ENCODE measurements at places on chromosomes 16 and 17.

GRCh38 chr17:21095735-21096134, 31.0 kb upstream of the DHRS7B start:
- DNase-seq, result no peak

DNA sequence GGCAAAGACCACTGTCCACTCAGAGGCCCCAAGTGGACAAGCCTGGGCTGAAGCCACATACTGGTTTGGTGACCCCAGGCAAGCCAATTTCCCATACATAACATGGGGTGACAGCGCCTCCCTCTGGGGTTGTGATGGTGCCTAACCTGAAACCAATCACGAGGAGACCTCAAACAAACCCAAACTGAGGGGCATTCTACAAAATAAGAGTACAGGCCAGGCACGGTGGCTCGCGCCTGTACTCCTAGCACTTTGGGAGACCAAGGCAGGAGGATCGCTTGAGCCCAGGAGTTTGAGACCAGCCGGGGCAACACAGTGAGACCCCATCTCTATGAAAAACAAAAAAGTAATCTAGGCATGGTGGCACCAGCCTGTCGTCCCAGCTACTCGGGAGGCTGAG, 3.6 kb downstream of the P2RX5 start:
- DNase-seq, result no peak

GRCh38 chr17:1180958-1181752, 1.4 kb upstream of the ABR start:
- no peak for DNase-seq

DNA sequence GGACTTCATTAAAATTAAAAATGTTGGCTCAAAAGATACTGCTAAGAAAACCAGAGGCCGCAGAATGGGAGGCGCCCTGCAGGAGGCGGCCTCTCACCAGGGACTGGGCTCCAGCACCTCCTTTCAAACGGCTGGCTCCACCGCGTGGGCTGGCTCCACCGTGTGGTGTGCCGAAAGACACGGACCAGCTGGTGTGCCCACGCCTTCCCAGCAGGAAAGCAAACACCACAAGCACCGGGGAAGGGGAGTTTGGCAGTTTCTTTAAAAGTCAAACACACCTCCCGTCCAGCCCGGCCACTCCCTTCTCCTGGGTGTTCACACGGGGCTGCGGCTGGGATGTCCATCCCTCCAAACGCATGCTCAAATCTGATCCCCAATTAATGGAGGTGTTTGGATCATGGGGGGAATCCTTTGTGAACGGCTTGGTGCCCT, 13.9 kb downstream of the HAGH start:
- peak; percentile 74 for DNase-seq

- DNase-seq, result no peak
Observed at GRCh38 chr16:84013787-84014569, 28.6 kb downstream of the SLC38A8 start.

GRCh38 chr17:5780476-5780875, 196.2 kb upstream of the NLRP1 start:
- peak; percentile 66 for DNase-seq

- DNase-seq, result no peak
Observed at GRCh38 chr17:17367931-17368330, 64.8 kb downstream of the NT5M start.

DNA sequence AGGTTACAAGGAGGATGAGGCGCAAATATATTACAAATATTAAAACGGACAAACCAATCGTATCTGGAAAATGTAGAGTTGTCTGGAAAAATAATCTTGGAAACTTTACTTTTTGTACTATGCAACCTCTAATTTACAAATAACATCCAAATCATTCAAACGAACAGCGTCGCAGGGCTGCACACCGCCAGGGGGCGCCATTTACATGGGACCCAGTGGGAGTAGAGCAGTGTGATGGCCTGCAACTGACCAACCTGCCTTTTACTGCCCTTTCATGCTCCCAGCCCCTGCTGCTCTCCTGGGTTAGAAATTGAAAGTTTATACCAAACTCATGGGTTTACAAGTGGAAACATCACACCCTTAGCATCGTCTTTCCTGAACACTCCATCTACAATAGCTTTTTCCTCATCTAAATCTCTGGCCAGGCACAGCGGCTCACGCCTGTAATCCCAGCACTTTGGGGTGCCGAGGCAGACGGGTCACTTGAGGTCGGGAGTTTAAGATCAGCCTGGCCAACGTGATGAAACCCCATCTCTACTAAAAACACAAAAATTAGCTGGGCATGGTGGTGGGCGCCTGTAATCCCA, 10.0 kb downstream of the PITPNC1 start:
- DNase-seq, result peak; percentile 45

DNA sequence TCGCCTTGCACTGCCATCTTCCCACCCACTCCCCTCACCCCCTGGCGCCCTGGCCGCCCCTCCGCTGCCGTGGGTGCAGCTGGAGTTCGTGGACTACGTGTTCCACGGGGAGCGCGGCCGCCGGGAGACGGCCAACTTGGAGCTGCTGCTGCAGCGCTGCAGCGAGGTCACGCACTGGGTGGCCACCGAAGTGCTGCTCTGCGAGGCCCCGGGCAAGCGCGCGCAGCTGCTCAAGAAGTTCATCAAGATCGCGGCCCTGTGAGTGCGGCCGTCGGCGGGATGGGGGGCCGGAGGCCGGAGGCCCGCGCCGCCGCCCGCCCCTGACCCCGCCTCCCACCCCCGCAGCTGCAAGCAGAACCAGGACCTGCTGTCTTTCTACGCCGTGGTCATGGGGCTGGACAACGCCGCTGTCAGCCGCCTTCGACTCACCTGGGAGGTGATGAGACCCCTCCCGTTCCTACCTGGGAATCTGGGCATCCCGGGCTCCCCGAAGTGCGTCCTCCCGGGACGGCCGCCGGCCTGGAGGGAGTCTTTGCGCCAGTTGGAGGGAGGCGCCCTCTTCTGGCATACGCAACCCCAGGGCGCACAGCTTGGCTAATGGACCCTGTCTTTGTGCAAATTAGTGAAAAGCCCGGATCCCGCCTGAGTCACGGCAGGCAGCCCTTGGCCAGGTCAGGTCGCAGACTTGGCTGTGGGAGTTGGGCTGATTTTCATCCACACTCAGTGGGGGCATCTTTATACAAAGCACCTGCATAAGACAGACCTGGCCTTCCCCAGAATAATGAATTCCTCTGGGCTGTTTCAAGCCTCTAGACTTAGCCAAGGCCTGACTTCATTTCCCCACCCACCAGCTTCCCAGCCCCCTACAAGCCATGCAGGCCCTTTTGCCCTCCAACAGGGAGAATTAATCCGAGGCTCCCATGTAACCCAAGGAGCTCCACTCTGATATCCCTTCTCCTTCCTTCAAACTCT, 14.3 kb downstream of the RAPGEFL1 start:
- peak; percentile 75 for DNase-seq

DNA sequence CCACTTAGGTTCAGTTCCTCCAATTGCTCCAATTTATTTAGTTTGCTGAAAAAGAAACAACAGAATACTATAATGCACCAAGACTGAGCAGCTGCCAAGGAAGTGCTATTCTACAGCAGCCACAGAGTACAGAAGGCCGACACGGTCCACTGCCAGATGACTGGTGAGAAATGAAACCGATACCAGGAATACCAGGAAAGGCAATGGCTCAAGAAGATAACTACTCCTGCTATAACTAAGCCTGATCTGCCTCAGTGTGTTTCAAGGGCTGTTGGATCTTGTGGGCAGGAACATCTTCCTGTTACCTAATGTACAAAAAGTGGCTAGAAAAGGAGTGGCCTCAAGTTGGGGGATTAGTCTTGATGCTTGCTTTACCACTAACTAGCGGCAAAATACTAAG, 32.8 kb downstream of the MARVELD3 start:
- no peak for DNase-seq

- no peak for DNase-seq
Observed at GRCh38 chr17:33292201-33292980, 704 bp downstream of the ASIC2 start.

DNA sequence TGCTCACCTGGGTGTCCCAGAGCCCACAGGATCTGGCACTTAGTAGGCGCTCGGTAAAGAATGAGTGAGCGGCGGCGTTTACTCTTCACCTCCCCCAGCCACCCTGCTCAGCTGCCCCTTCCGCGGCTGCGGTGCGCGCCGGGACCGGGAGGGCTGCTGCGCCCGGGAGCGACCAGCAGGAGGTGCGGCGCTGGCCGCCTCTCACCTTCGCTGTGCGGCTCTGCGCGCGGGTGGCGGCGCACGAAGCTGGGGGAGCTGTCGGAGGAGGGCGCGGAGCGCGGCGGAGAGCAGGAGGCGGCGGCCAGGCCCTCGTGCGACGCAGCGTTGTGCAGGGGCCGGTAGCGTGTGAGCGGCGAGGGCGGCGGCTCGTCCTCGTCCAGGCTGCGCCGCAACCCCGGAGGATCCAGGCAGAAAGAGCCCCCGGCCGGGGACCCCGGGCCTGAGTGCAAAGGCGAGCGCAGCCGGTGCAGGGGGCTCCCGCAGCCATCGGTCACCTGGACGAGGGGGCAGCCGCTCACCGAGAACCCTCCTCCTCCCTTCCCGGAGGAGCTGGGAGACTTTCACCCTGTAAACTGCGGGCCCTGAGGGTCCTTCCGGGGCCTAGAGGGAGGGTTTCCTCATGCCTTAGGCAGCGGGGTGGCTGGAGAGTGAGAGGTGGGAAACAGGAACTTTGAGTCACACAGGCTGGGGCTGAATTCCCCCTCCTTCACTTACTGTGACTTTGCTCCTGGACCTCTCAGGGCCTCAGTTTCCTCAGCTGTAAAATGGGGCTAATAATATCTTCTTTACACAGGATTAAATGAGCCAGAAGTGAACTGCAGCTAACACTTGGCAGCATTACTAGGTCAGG, 12.5 kb downstream of the SAMD14 start:
- DNase-seq, result peak; percentile 44

DNA sequence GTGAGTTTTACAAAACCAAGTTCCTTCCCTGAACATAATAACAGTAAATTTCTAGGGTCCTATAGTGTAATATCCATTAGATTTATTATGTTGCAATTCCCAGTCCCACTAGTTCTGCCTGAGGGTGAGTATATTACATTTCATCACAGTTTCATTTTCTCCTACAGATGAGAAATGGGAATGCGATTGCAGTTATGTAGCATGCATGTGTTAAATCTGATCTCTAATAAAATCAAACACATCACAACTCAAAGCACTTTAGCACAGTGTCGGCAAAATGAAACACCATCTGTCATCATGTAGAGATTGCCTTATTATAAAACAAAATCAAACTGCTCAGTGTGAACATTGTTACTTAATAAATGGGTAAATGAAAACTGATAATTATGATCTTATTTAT, 180.5 kb upstream of the TOX3 start:
- no peak for DNase-seq

- no peak for DNase-seq
Observed at GRCh38 chr17:77592106-77592865, 366.2 kb upstream of the TNRC6C start.

GRCh38 chr17:45143767-45144198, 4.5 kb upstream of the HEXIM1 start:
- peak; percentile 91 for DNase-seq

- DNase-seq, result no peak
Observed at GRCh38 chr17:21530311-21530710, 154.2 kb downstream of the KCNJ12 start.

GRCh38 chr16:73390936-73391335, 343.0 kb upstream of the ZFHX3 start:
- DNase-seq, result peak; percentile 38

DNA sequence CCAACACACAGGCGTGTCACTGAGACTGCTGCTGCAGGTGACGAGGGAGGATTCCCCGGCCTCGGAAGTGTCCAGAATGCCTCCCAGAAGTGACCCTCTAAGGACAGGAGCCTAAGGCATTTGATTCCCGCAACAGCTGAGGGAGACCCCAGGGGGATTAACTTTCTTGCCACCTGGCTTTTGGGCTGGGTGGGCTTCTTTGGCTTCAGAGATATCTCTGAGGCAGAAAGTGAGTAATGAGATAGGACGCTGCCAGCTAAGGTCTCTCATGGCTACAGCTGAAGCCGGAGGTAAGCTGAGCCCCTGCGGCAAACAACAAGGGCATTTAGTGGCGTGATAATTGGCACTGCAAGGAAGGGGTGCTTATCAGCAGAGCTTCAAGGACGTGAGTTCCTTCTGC, 17.0 kb downstream of the DRC3 start:
- DNase-seq, result no peak

GRCh38 chr16:57128771-57129389, 36.5 kb downstream of the CPNE2 start:
- no peak for DNase-seq

GRCh38 chr17:19727501-19728078, 11.2 kb upstream of the SLC47A2 start:
- DNase-seq, result peak; percentile 97

All from AG10803 (cell line).